Effector memory CD4-positive, alpha-beta T cell (primary cell): ENCODE measurements at places on chromosomes 1 and 21.

DNA sequence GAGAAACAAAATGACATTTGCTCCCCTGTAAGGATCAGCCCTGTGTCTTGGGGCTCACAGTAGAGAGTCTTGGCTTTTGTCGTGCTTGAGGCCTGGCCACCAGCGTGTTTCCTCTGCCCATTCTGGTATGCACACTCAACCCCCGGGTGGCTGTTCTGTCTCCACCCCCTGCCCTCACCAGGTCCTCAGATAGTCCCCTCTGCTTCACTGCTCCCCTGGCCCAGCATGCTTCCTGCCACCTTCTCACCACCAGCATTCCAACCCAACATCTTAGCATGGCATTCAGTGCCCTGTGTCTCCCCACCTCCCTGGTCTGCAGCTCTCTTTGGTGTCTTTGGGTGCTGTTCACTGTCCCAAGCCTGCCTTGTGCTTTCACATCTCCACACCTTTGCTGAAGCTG lies 16.2 kb downstream of the ZNF362 start:
- peaks cover 15% of the 10 kb centered on the region for H3K36me3 ChIP-seq
- peaks cover 9% of the 10 kb centered on the region for H3K4me1 ChIP-seq
- DNase-seq = no peak
- H3K4me3 ChIP-seq = no peak overlapping the region
- no peak overlapping the region for H3K27ac ChIP-seq
- H3K27me3 ChIP-seq = no peaks in the 10 kb centered on the region

DNA sequence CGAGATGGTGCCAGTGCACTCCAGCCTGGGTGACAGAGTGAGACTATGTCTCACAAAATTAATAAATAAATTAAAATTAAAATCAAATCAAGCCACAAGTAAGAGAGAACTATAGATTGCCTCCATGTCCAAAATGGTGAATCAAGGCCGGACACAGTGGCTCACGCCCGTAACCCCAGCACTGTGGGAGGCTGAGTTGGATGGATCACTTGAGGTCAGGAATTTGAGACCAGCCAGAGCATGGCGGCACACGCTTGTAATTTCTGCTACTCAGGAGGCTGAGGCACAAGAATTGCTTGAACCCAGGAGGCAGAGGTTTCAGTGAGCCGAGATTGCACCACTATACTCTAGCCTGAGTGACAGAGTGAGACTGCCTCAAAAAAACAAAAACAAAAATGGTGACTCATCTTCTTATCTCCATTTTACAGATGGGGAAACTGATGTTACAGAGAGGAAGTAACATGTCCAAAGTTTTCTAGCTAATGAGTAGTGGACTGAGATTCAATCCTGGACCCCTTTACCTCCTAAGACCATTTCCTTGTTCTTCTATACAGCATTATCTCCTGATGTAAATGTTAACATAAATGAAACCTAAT lies 99.0 kb upstream of the HNRNPU start:
- no peaks in the 10 kb centered on the region for H3K4me1 ChIP-seq
- H3K4me3 ChIP-seq = no peak overlapping the region
- no peaks in the 10 kb centered on the region for H3K27me3 ChIP-seq
- H3K27ac ChIP-seq = no peak overlapping the region
- no peak for DNase-seq

DNA sequence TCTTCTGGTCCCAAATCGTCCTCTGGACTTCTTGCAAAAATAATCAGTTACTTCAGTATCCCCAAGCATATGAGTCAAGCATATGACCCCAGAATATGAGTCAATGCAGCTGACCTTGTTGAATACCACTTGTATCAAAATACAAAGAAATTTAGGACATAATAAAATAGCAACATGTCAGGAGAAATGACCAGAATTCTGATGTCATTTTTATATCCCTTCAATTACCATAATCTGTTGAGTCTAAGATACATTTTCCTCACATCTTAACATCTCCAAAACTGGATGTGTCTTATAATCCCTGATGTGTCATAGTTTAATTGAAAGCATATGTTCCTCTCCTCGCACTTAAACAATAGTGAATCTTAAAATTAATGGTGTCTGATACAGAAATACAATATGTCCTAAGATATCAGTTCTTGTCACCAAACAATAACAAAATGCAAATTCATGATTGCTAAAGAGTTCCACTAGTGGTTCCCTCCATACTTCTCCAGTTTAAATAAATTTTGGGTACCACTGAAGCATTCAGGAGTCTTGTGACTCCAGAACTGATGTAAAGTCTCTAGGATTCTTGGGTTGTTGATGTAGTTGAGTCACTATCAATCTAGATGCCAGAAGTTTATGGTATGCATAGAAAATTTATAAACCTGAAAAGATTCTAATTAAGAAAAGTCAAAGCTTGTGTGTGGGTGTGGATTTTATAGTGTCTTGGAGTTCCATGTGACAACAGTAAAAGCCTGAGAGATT lies 41.8 kb downstream of the KIFAP3 start:
- no peak overlapping the region for H3K4me3 ChIP-seq
- no peaks in the 10 kb centered on the region for H3K27me3 ChIP-seq
- peaks cover 15% of the 10 kb centered on the region for H3K36me3 ChIP-seq

DNA sequence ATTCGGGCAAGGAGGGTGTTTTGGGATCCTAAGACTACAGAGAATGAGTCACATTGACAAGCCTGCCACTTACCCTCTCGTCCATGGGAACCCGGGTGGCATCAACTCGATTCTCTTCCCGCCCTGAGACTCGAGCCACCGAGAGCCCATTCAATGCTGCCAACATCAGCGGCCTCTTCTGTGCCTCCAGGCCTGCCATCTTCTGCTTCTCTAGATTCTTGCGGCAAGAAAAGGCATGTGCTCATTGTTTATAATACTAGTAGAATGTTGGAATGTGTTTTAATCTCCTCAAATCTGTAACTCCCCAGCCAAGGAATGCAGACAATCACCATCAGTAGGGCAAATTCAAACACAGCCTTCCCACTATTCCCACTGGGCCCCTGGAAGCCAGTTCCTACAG lies 96.9 kb downstream of the SMYD2 start:
- no peaks in the 10 kb centered on the region for H3K36me3 ChIP-seq
- no peak for DNase-seq
- no peak overlapping the region for H3K4me3 ChIP-seq
- no peaks in the 10 kb centered on the region for H3K27me3 ChIP-seq
- no peak overlapping the region for H3K27ac ChIP-seq

DNA sequence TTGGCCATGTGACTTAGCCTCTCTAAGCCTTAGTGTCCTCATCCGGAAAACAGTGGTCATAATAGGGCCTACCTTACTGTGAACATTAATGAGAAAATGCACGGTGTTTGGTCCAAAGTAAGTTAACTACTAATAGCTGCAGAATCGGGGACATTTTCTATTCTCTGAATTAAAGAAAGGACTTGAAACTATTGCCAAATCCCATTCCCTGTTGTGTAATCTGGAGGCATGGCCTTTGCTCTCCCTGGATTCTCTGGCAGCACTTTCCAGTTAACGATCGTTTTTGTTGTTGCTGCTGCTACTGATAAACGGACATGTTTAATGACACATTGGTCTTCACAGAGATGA lies 30.5 kb downstream of the FMO4 start:
- no peak overlapping the region for H3K27ac ChIP-seq
- H3K4me3 ChIP-seq = no peak overlapping the region
- H3K36me3 ChIP-seq = no peaks in the 10 kb centered on the region
- no peaks in the 10 kb centered on the region for H3K4me1 ChIP-seq

DNA sequence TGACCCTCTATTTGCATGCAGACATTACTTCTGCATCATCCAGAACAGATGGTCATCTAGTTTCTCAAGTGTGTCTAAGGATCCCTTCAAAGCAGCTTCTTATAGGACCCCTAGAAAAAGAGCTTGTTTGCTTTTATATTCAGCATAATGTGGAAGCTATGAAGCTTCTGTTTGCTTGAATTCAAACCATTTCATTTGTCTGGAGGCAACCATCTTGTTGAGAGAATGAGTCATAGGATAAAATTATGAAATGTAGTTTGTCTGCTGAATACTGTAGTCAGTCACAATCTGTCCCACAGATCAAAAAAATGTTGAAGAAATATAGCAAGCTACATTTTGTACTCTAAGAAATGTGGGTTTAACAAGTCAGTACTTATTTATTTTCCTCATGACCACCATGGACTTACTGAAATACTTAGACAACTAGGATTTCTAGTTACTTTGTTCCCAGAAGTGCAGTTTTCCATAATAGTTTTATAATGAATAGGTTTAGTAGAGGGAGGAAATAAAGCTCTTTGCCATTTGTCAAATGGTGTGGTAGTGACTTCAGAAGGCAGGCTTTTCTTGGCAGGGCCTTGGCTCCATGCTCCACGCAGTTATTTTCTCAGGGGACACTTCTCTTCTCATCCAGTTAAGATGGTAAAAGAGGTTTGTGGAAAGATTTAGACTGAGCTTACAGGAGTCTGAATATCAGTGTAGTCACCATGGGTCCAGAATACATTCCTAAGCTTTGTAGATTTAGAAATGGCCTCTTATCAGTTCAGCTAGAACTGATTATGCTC lies 74.8 kb upstream of the DEPDC1 start:
- H3K27ac ChIP-seq = no peak overlapping the region
- no peak overlapping the region for H3K4me3 ChIP-seq
- H3K36me3 ChIP-seq = no peaks in the 10 kb centered on the region
- DNase-seq = no peak
- no peaks in the 10 kb centered on the region for H3K4me1 ChIP-seq
- no peaks in the 10 kb centered on the region for H3K27me3 ChIP-seq
